AG04449 (cell line): ENCODE measurements at places on chromosomes 4 and X.

DNA sequence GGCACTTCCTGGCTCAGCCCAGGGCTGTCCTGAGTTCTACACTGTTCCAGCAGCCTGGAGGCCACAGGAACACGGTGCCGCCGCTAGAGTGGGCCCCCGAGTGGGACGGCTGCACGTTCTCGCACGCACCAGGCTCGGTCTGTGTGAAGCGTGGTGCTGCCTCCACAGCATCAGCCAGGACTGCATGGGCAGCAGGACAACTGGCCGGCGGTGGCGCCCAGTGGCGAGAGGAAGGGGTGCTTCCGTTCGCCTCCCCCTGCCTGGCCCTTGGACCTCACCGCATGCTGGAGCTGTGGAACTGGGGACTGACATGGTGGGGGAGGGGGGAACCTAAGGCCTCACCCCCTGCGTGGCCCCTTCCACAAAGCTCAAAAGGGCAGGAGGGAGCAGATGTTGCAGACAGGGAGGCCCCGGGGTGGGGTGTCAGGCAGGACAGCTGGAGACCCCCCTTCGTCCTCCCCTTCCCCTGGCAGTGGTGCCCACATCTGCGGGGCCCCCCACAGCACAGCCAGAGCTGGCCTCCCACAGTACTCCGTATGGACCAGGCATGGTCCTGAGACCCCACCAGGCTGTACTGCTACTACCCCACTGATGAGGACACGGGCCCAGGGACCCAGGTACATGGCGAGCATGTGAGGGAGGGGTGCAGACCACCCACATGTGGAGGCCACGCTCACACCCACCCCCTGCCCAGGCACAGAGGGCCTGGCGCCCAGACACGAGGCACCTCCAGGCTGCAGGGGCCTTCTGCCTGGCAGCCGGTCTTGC lies 58.5 kb downstream of the ACOX3 start:
- no peak for DNase-seq

- no peak for DNase-seq
Measured at GRCh38 chr4:66564901-66565651, 894.8 kb upstream of the EPHA5 start.

DNA sequence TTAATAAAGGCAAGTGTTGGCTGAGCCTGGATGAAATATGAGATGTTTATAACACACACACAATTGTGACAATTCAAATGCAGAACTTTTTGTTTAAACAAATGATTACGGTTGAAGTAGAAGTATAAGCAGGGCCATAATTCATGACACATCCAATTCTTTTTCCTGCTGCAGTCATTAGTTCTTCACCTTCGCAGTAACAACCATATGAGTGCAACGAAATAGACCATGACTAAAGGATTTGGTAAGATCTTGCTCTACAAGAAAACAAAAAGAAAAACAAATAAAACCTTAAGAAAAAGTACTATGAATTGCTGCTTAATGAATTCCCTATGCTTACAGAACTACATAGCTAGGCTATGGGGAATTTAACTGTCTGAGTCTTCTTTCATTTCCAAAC lies 13.9 kb upstream of the BMPR1B start:
- DNase-seq = no peak

- no peak for DNase-seq
Measured at GRCh38 chr4:29309050-29309449, 1411.1 kb upstream of the PCDH7 start.

DNA sequence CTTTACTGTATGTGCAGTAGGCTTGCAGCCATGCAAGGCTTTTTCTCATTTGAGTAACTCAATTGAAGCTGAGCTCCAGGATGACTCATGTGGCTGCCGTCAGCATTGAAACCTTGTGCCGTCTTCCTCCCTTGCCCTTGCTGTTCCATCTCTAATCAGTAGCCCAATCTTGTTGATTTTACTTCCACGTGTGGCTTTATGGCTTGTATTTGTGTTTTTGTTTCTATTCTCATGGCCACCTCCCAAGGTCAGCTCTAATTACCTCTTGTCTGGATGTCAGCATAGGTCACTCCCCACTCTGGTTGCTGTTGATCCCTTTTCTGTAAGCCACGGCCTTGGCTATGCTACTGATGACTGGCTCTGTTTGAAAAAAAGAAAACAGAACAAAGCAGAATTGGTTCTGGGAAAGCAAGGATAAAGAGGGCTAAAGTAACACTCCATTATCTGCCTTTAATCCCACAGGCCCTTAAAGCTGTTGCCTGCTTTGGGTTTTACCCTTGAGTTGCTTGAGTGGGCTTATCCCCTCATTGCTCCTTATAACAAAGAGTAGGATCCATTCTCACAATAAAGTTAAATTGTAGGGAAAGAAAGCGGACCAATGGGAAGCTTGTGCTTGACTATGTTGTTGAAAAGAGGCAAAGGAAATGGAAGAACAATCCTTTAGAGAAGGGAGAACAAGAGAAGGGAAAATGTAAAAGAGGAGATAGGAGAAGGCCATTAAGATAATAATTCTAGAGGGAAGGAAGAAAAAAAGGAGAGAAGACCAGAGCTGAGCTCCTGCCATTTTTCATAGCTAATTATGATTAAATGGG lies 173.9 kb upstream of the PGRMC2 start:
- peak; percentile 71 for DNase-seq

- no peak for DNase-seq
Measured at GRCh38 chr4:127788517-127788916, 6.4 kb downstream of the HSPA4L start.

DNA sequence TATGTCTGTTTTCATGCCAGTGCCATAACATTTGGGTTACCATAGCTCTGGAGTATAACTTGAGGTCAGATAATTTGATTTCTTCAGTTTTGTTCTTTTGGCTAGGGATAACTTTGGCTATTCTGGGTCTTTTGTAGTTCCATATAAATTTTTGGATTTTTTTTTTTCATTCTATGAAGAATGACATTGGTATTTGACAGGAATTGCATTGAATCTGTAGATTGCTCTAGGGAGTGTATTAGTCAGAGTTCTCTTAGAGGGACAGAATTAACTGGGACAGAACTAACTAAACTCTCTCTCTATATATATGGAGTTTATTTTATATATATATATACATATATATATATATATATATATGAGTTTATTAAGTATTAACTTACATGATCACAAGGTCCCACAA lies 32.2 kb upstream of the SLIT2 start:
- no peak for DNase-seq

- no peak for DNase-seq
Measured at GRCh38 chrX:19133231-19133630, 11.0 kb upstream of the ADGRG2 start.

- DNase-seq = no peak
Measured at GRCh38 chr4:87566276-87566675, 37.1 kb upstream of the SPARCL1 start.

DNA sequence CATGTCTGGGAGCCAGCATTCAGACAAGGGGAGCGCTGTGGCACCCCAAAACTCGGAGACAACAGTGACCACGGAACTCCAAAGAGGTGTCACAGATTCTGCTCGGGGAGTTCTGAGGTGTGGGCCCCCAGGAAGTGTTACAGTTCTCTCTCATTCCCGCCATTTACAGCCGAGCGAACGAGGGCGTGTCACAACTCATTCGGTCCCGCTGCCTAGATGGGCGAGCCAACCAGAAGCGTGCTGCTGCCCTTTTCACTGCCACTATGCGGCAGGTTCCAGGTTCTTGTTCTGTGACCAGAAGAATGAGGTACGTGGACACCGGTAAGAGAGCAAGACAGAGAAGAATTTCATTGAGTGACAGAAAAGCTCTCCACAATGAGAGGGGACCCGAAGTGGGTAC lies 1370.6 kb upstream of the AGA start:
- no peak for DNase-seq

GRCh38 chr4:177005674-177006230 lies 213.0 kb upstream of the VEGFC start:
- peak; percentile 47 for DNase-seq

DNA sequence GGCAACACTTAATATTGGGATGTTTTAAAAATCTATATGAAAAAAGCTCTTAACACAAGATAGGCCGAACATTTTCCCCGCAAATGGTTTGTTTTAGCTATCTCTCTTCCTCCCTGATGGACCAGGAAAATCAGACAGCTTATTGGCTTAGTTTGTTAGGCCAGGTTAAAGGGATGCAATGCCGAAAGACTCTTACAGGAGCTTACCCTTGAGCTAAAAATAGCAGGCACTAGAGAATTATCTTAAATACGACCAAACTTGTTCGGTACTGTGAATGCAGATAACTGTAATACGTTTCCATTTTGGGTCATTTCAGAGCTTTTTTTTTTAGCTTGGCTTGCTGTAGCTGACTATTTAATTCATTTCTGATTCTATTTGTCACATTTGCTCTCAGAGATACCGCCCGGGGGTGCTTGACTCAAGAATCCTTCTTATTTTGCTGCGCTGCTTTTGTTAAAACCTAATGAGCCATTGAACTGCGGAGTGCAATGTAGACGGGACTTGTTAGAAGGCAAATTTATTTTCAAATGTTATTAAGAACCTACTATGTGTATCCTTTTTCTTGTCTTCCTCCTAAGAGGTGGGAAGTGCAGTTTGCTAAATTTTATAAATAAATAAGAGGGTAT lies 23.3 kb downstream of the PPARGC1A start:
- DNase-seq = no peak

GRCh38 chrX:80812176-80812575 lies 2.5 kb upstream of the BRWD3 start:
- DNase-seq = no peak

DNA sequence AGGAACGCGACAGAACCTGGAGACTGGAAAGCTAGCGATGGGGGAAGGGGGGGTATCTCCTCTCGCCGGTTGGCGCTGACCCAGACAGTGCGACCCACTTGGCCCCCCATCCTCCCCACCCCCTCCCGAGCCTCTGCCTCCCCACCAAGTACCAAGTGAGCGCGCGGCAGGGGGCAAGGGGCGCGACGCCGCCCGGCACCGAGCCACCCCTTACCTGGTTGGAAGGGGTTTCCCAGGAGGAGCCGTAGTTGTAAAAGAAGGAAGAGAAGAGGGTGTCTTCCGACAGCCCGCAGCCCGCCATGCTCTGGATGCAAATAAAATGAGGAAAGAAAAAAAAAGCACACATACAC lies 112.2 kb downstream of the DHX15 start:
- no peak for DNase-seq

DNA sequence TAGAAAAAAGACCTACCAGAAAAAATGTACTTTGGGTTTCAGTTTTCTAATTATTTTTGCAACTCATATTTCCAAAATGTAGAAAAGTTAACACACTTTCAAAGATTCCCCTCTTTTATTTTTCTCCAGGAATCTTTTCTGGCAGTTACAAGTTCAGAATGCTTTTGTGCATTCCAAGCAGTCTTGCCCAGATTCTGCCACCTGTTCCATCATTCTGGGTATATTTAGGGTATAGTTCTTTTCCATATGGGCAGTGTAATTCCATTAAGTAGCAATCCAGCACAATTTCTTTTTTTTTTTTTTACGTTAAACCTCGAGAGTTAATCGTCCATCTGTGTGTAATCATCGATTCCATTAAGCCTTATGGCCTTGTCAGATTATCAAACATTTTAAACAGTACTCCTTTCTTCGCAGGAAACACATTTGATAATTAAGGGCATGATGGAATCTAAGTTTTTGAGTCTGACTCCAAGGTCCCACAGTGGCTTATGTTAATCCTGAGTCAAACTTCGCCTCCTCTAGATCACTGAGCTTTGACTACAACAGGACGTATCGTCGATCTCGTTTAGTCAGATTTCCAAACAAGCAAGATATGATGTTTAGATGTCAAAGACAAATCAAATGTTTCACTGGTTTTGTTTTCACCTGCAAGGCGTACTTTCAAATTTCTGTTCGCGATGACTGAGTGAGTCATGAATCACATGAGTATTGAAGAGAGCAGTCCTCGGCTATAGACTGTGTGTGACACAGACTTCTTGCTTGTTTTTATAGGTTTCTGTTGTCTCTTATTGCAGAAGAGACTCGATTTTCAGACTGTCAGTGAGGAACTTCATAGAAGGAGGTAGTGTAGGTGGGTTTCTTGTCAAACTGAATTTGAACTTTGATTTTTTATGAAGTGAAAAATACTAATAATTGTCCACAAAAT lies 118.9 kb upstream of the GK2 start:
- no peak for DNase-seq

DNA sequence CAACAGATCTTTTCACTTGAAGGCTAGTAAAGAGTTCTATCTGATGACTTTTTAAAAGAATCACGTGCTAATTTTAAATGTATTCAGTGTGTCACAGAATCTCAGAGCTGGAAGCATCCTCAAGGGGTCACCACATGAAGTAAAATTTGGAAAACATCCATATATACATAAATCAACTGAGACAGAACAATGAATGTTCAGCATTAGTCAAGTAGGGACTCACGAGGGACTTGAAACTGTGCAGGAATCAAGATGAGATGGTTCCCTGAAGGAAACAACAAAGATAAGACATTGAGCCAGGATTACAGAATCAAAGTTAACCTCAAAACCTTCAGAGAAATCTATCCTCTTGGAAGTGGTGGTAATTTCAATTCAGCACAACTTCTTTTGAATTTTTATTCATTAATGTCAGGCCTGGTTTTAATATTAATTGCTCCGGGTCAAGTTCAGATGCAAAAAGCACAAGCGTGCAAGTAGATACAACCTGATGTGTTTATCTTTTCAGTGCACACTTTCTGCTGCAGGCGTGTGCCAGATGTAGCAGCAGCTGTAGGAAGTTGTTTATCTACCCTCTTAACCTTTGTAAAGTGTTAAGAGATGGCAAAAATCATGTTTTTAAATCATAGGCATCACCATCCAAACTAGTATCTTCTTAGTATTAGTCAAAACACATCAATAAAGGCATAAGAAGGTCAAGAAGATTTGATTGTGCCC lies 87.7 kb upstream of the SRD5A3 start:
- no peak for DNase-seq

GRCh38 chr4:73922766-73923630 lies 53.8 kb downstream of the CXCL1 start:
- DNase-seq = no peak

DNA sequence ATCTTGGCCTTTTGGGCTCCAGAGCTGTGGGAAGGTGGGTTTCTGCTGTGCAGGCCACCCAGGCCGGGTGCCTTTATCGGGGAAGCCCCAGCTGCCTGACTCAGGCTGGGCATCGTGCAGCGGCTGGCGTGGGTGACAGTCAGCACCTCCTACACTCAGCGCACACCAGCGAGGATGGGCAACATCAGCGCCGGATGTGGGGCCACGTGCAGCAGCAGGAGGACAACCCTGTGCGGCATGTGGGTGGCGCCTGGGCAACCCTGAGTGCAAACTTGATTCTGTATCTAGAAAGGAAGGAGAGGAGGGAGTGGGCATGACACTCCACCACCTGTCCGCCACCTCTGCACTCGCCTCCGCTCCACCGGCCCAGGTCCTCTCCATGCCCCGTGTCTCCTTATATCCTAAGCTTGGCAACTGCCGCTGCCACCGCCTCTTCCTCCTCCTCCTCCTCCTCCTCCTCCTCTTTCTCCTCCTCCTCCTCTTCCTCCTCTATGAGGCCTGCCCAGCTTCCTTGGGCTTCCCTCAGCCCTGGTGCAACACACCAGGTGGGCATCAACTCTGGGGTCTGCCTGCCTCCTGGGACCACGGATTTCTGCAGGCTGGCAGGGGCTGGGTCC lies 107.4 kb upstream of the AFAP1 start:
- DNase-seq = no peak

- no peak for DNase-seq
Measured at GRCh38 chr4:16739997-16740624, 158.3 kb downstream of the LDB2 start.

GRCh38 chr4:11765849-11766453 lies 337.3 kb upstream of the HS3ST1 start:
- DNase-seq = no peak
